Dermis microvascular lymphatic vessel endothelial cell (primary cell): ENCODE measurements at places on chromosomes 4 and X.

DNA sequence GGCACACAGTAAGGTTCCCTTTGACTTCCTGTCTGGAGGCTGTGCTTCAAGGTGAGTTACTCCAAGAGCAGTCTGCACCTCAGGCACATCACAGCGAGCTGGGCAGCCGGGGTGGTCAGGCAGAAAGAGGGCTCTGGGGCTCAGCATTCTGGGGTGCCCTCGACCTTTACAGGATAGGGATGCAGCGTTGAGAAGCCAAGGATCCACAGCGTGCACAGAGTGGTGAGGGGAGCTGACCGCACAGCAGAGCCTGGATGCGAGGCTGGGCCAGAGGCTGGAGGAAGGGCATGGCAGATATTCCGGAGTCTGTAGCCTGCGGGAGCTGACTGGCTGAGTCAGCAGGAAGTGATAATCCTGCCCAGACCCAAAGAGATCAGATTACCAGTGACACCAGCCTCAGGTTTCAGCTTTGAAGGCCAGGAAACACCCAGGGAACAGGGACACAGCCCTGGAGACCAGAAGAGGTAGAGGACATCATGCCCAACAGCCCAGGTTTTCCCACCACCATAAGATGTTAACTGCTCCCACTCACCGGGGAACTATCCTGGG, 38.4 kb upstream of the PDLIM3 start:
- peak; percentile 93 for DNase-seq

- no peak for DNase-seq
Observed at GRCh38 chrX:129445436-129445835, 77.9 kb downstream of the SMARCA1 start.

GRCh38 chr4:187172340-187172761, 448.7 kb upstream of the FAT1 start:
- DNase-seq = no peak

DNA sequence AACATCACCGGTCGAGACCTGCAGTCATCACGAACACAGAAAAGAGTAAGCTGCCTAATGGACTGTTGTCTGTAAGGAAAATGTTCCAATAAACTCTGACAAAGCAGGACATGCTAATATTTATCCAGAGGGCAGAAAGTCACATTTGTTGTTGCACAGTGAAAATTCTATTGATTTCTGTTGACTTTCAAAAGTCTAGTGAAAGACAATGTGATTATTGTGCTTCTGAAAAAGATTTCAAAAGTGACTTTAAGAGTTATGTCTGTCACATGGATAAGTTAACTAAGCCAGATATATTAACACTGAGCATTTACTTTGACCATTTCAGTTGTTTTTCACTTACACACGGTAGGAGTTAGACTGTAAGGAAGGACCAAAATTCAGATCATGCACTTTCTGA, 9.3 kb upstream of the RFC1 start:
- DNase-seq = no peak

DNA sequence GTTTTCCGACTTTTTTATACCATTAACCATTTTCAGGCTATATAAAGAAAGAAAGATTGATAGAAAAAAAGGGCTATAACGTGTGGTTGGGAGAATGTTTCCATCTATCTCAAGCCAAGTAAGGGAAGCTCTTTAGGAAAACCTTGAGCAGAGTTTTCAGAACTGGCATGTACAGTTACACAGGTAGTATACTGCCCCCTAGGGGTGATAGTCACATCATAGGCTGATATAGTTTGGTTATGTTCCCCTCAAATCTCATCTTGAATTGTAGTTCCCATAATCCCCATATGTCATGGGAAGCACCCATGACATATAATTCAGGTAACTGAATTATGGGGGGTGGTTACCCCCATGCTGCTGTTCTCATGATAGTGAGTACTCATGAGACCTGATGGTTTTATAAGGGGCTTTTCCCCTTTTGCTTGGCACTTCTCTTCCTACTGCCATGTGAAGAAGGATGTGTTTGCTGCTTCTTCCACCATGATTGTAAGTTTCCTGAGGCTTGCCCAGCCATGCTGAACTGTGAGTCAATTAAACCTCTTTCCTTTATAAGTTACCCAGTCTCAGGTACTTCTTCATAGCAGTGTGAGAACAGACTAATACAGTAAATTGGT, 186.8 kb downstream of the TMA16 start:
- DNase-seq = peak; percentile 34

DNA sequence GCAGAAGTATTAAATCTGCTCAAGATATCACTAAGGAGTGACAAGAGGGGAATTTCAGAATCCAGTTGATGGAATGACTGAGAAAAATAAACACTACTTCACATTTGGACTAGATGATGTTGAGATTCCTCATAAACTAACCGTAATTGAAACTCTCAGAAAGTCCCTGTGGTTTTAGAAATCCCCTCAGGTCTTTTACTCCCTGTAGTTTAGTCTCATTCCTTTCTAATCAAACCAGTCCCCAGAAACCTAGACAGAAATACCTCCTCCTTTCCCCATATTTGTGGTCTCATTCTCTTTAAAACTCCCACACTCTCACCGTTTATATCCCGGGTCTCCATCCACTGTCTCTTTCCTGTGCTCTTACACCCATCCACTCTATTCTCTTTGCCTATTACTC, 15.0 kb upstream of the TLR1 start:
- DNase-seq = no peak

DNA sequence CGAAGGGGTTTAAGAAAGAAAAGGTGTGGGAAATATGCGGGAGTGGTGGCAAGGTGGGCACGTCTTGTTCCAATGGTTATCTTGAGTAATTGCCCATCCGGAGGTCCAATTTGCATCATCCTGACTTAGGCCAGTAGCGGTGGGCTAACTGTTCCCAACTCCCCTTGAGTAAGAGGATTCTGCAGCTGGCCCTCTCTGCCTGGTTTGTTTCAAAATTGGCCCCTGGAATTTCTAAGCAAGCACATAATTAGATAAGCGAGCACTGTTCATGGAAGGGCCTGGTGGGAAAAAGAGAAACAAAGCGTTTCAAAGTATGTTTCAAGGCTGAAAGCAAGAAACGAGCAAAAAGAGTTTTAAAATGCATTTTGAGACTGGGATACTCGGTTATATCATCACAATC, 198.2 kb downstream of the CEP135 start:
- DNase-seq = no peak

DNA sequence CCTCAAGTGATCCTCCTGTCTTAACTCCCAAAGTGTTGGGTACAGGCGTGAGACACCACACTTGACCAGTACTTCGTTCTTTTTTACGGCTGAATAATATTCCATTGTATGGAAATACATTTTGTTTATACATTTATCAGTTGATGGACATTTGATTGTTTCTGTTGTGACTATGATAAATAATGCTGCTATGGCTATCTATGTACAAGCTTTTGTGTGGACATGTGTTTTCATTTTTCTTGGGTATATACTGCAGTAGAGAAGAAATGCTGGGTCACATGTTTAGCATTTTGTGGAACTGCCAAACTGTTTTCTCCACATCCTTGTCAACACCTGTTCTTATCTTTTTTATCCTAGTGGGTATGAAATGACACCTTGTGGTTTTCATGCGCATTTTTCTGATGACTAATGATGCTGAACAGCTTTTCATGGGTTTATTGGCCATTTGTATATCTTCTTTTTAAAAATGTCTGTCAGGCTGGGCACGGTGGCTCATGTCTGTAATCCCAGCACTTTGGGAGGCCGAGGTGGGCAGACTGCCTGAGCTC, 37.3 kb downstream of the SAT1 start:
- DNase-seq = no peak

GRCh38 chr4:180665994-180666824, 1577.0 kb upstream of the TENM3 start:
- no peak for DNase-seq

DNA sequence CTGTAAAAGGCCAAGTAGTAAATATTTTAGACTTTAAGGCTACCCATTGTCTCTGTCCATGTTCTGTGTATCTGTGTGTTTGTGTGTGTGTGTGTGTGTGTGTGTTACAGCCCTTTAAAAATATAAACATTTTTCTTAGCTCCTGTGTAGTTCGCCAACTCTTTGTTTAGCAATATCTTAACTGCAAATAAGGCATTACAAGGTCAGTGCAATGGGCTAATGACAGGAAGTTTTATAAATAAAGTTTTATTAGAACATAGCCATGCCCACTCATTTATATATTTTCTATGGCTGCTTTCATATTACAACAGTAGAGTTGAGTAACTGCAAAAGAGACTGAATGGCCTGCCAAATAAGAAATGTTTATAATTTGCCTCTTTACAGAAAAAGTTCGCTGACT, 5.9 kb upstream of the SLC7A11 start:
- DNase-seq = no peak

DNA sequence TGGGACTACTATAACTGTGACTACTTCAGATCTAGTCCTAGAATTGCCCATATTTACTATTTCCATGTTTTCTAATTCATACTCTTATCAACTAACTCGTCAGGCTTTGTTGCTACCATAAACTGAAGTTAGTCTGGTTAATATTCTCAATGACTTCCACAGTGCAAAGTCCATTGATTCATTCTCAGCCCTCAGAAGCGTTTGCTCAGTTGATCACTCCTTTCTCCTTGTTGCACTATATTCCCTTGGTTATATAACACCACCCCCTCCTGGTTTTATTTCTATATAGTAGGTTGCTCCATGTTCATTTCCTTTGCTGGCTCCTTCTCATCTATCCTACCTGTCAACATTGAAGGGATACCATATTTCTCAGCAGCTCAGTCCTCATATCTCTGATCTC, 27.2 kb upstream of the SLC6A14 start:
- no peak for DNase-seq

GRCh38 chr4:48255959-48256342, 13.7 kb downstream of the TEC start:
- DNase-seq = no peak

GRCh38 chr4:74793757-74794381, 454 bp downstream of the BTC start:
- DNase-seq = no peak

DNA sequence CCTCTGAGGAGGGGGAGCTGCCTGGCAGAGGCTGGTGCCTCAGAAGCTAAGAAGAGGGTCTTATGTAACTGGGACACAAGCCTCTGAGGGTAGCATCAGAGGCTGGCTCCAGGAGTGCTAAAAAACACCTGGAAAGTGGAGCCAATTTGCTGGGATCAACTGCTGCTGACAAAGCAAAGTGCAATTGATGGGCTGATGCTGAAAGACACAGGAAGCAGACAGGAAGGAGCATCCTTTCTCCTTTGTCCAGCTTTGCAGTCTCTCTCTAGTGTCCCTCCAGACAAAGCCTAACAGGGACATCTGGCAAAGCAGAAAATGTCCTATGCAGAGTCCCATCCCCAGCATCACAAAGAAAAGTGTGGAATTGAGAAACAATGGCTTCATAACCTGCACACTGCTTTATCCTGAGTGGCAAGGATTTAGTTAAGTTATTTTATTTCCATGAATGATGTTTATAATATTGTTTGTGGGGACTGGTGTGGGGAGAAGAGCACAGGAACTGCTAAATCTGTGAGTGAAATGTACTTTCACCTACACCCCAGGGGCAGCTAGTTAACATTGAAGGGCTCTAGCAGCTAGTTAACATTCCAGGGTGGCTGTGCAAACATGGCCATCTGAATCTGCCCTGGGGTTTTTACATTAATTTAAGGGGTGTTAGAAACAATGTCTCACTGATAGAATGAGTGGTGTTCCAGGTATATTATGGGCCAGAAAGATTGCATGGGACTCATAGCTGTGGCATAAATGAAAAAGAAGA, 25.6 kb upstream of the MBTPS2 start:
- no peak for DNase-seq

GRCh38 chr4:184253072-184253420, 35.4 kb upstream of the ENPP6 start:
- DNase-seq = no peak

GRCh38 chr4:13645075-13645474, 17.6 kb upstream of the BOD1L1 start:
- DNase-seq = no peak

- no peak for DNase-seq
Observed at GRCh38 chrX:150028692-150029091, 90.4 kb upstream of the EOLA2 start.

- no peak for DNase-seq
Observed at GRCh38 chrX:150736475-150736874, 43.3 kb downstream of the MTMR1 start.

- peak; percentile 92 for DNase-seq
Observed at GRCh38 chr4:157035471-157035870, 40.5 kb upstream of the GLRB start.

- DNase-seq = no peak
Observed at GRCh38 chr4:54063737-54064316, 578 bp downstream of the CHIC2 start.

DNA sequence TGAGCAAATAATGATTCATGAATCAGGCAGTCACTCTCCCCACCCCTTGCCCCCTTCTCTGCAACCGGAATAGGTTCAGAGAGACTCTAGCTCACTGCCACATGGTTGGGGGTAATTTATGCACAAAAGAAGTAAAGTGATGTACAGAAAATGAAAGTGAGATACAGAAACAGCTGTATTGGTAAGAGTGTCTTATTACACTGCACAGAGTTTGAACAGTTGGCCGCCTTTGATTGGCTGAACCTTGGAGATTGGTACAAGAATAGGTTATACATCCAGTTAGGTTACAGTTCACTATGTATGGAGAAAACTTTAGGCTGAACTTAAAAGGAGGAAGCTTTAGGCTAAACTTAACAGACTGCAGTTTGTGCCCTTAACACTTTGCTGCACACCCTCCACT, 34.6 kb upstream of the DIAPH2 start:
- DNase-seq = no peak

GRCh38 chr4:3687538-3687937, 78.6 kb upstream of the ADRA2C start:
- DNase-seq = no peak

GRCh38 chrX:132853040-132853439, 105.4 kb downstream of the HS6ST2 start:
- DNase-seq = no peak

GRCh38 chr4:138512756-138513155, 270.6 kb upstream of the SLC7A11 start:
- DNase-seq = no peak

- DNase-seq = no peak
Observed at GRCh38 chr4:159126716-159127115, 23.8 kb downstream of the RAPGEF2 start.

DNA sequence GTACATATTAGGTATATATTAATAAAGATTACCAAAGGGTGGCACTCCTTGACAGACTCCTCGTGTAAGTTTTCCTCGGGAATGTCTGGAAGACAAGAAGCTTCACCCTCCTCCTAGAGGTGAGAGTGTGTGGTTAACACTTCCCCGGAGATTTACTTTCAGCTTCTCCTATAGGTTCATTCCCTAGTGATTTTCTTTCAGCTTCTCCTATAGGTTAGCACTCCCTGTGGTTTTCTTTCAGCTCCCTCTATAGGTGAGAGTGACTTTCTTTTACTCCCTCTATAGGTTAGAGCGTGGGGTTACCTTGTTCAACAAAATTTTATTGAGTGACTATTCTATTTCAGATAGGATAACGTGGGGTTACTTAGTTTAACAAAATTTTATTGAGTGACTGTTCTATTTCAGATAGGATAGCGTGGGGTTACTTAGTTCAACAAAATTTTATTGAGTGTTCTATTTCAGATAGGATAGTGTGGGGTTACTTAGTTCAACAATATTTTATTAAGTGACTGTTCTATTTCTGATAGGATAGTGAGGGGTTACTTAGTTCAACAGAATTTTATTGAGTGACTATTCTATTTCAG, 106.0 kb upstream of the PLAC1 start:
- DNase-seq = peak; percentile 37
